ENCODE measurements at places on chromosomes 6 and 20.

DNA sequence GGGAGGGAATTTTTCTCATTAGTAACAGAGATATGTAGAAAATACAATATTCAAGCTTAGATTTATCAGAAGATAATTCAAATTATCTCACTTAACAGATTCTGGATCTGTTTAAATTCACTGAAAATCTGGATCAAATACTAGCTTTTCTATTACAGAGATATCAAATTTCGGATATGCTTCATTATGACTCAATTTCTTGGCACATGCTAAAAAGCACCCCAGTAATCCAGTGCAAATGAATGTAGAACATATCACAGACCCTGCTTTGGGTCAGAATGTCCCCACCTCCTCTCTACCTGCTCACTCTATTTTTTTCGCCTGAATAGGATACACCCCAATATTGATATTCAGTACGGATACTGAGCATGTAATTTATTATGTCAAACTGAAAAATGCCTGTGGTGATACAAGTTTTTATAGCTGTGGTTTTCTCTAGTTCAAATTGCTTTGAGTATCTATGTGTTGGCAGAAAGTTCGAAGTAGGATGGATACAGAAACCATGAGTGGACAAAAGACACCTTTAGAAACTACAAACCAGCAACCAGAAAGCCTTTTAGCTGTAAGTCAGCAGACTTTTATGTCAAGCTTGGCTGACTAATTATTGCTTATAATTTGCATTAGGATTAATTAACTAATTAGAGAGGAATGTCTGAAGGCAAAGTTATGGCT lies 290.0 kb downstream of the TFAP2B start:
- no peak for DNase-seq

- no peak for DNase-seq
These were observed 90.7 kb upstream of the BEND6 start for GRCh38 chr6:56864171-56864616.

GRCh38 chr20:61599061-61599531 lies 347.0 kb downstream of the CDH4 start:
- no peak for DNase-seq

- DNase-seq = no peak
These were observed 116.5 kb downstream of the FAM120B start for GRCh38 chr6:170423030-170423429.

DNA sequence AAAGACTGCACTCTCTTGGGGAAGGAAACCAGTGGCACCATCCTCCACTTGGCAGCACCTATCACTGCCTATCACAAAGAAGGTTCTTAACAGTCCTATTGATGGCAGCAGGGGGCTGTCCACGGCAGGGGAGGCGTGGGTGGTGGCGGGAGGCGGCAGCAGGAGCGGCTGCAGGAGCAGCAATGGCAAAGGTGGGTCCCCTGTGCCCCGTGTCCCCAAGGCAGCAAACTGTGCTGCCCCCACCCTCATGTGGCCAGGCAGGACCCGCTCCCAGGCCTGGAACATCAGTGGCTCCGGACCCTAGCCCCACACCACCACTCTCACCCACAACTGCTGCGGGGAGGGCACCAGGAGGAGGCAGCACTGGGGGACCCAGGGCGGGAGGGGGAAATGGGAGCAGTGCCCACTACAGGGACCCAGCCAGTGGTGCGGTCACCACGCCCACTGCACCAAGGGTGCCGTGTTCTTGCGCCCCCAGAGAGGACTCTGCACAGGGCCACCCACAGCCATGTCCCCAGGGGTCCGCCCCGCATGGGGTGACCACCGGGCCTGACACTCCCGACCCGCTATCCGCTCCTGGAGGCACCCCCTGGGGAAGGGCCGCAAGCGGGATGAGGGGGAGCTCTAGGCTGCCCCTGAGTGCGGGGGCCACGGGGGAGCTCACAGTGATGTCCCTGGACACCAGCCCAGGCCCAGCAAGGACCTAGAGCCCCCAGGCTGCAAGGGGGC lies 54.6 kb downstream of the GMDS start:
- no peak for DNase-seq

DNA sequence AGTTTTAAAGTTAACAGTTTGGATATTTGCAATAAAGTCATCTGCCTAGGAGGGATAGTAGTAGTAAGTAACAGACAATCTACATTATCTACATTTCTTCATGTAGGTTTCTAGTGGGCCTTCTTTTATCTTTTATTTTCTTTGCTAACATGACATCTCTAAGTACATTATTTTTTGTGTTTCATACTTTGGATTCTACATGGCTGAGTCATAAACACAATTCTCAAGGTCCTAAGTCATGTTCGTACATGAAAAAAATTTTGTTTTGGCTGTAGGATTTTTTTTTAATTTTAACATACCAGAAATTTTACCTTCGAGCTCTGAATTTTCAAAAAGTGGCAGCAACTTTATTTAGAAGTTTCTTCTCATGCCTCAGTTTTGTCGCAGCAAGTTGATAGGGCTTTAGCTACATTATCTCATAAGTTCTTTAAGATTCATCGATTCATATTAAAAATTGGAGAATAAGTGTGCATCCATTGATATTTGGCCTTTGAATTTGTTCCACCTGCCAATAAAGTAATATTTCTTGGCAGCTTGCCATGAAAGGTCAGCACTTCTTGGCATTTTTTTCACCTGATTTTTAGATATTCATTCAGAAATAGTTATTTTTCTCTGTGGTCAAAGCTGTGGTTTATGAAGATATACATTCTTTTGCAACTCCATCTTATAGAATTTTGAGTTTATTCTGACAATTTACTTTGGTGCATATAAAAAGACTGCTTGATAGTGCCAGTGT lies 146.2 kb downstream of the GRIK2 start:
- peak; percentile 38 for DNase-seq

- DNase-seq = no peak
These were observed 107.5 kb downstream of the TAF4 start for GRCh38 chr20:61957961-61958715.

- no peak for DNase-seq
These were observed 1.2 kb downstream of the ECI2 start for GRCh38 chr6:4133941-4134838.

GRCh38 chr6:56652231-56652630 lies 9.5 kb upstream of the DST start:
- DNase-seq = no peak

GRCh38 chr20:32631933-32632460 lies 41.7 kb downstream of the C20orf203 start:
- no peak for DNase-seq

- no peak for DNase-seq
These were observed 18.0 kb upstream of the MAP3K4 start for GRCh38 chr6:160973311-160974250.

- no peak for DNase-seq
These were observed 12.7 kb downstream of the DEF6 start for GRCh38 chr6:35310265-35310831.

- no peak for DNase-seq
These were observed 560.0 kb downstream of the C6orf118 start for GRCh38 chr6:164749221-164750064.

DNA sequence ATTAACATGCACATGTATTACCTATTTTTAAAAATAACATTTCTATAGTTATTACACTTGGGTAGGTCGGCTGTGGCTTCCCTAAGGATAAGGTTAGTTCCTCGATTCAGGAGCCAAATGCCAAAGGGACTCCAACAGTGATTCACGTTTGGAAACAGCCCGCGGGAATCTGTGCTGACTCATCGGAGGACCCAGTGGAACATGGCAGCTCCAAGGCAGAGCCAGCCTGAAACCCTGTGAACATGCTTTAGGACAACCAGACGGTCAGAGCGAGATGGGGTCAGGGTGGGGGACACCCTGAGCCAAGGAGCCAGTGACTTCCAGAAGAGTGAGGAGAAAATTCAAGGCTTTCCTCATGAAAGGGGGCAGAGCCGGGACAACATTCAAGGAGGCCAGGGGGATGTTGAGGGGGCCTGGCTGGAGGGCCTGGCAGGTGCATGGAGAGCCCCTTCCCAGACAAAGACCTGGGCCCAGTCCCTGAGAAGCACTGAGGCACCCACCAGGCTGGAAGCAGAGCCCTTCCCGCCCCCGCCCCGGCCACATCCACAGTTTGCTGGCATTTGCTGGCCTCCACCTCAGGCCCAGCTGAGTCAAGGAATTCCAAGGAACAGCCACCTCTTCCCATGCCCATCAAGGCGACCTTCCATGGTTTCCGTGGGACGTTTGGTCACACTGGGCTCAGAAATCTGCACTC lies 133.2 kb downstream of the SNX5 start:
- no peak for DNase-seq

- no peak for DNase-seq
These were observed 19.4 kb upstream of the CLDN20 start for GRCh38 chr6:155244434-155244833.

DNA sequence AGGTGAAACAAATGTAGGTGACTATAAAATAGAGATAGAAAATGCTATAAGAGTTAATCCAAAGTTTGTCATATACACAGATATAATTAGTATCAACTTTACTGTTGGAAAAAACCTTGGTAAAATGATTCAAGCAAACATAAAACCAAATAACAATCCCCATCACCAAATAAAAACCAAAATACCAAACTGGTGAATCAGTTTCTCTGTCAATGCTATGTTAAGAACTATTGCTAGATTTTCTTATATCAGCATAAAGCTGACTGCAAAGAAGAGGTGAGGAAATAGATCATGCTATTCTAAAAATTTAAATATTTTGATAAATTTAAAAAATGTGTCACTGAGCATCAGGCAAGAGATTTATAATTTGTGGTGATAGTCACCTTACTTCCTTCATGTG lies 658.4 kb downstream of the PHF3 start:
- no peak for DNase-seq

GRCh38 chr6:159633196-159633595 lies 59.8 kb downstream of the SOD2 start:
- no peak for DNase-seq

DNA sequence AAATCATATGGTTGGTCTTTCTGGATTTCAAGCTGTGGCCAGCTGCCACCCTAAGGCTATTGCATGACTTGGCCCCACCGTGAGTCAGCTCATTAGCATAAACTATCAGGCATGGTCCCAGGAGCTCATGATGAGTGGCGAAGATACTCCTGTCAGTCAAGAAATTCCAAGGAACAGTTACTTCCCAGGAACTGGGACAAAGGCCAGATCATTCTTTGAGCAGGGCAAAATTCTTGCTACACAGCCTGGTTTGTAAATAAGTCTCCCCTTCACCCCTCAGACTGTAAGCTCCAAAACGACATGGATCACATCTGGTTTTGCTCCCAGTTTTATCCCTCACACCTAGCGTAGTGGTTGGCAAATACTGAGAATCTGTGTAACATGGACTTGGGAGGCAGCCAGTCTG lies 33.0 kb upstream of the KIAA1586 start:
- DNase-seq = peak; percentile 19

GRCh38 chr6:134057478-134057877 lies 5.1 kb upstream of the SLC2A12 start:
- no peak for DNase-seq

DNA sequence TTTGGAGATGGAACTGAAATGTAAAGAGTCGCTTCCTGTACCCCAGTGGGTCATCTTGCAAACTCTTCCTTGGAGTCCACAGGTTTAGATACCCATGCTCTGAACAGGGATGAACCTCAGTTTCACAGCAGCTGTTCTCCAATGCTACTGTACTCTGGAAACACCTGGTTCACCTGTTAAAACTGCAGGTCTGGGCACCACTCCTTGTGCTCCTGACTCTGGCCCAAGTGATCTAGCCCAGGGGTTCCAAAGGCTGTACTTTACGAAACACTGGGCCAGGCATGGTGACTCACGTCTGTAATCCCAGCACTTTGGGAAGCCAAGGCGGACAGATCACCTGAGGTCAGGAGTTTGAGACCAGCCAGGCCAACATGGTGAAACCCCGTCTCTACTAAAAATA lies 102.1 kb downstream of the ATP9A start:
- DNase-seq = no peak

DNA sequence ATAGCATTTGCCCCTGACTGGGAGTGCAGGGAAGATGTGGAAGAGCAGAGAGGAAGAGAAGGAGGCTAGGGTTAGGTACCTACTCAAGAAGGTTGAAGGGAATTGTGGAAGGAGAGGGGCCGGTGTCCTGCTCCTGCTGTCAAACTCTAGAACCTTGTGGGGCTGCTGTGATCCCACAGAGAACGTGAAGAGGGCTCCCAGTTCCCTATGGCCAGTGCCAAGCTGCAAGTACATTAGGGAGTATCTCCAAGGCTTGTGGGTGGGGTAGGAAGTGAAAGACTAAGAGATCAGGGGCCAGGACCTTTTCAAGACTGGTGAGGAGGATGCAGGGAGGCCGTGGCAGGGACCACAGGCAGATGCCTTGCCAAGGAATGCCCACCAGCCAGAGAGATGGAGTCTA lies 263.4 kb downstream of the CDH26 start:
- DNase-seq = no peak

- no peak for DNase-seq
These were observed 159.9 kb downstream of the OR2B2 start for GRCh38 chr6:27752038-27752885.

GRCh38 chr6:6586671-6587526 lies 1.6 kb upstream of the LY86 start:
- no peak for DNase-seq

GRCh38 chr6:33995309-33996119 lies 150.4 kb downstream of the GRM4 start:
- DNase-seq = no peak

GRCh38 chr6:109799664-109800063 lies 108.6 kb downstream of the FIG4 start:
- no peak for DNase-seq

GRCh38 chr6:143187238-143187923 lies 126.7 kb downstream of the AIG1 start:
- peak; percentile 92 for DNase-seq

DNA sequence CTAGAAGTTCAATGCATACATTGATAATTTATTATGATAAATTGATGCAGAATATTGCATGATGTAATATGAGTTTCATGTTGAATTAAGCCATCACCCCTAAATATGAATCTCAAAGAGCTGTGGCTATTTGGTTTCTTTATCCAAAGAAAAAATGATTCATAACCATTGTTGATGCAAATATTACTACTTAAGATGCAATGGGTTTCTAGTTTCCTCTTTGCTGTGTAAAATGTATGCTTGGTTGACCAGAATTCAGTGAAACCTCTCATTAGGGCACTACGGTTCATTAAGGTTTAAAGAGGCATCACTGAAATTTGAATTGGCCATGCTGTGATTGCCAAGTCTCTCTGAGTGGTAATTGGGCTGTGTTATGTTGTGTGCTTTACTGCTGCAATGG lies 492.5 kb upstream of the FLRT3 start:
- no peak for DNase-seq

- DNase-seq = peak; percentile 12
These were observed 238.5 kb downstream of the ZFAND3 start for GRCh38 chr6:38057994-38058393.

DNA sequence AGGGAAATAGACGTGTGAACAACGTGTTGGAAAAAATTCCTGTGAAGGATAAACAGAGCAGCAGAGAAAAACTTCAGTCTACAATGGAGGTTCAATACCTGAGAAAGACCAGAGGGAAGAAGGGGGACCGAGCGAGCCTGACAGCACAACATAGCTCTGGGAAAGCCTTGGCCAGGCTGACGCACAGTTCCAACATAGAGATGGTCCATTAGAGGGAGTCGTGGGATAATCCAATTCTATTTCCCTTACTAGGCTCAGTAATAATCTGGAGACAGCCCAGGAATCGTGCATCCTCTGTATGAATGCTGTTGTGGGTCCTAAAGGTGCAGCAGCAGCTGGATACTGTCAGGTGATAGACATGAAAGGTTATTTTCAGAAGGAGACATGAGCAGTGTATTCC lies 370.8 kb upstream of the BTBD3 start:
- no peak for DNase-seq

GRCh38 chr6:165298402-165298801 lies 11.0 kb downstream of the C6orf118 start:
- DNase-seq = no peak

All from AG04449 (cell line).